ENCODE measurements at places on chromosomes 1 and 21.

- DNase-seq = peak; percentile 4
Observed at GRCh38 chr1:201447903-201448871, 20.8 kb downstream of the PHLDA3 start.

DNA sequence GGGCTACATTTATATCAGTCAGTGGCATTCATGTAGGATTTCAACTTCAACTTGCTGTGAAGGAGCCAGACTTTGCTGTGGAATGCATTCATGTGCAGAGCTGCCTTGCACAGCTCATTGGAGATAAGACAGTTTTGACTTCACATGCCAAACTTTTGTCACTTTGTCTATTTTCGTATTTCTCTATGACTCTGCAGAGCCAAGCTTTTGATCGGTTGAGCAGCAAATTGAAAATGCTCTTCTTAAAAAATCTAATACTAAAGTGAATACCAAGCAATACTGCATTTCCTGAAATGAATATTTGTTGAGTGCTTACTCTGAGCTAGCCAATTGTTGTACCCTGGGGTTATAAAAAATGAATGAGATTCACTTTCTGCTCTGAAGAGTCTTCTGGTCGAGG lies 388.7 kb downstream of the ST6GALNAC3 start:
- no peak for DNase-seq

GRCh38 chr1:231976231-231976630 lies 349.6 kb downstream of the DISC1 start:
- DNase-seq = no peak

GRCh38 chr1:15657021-15657420 lies 27.1 kb upstream of the PLEKHM2 start:
- DNase-seq = no peak

GRCh38 chr1:228095161-228095560 lies 8.0 kb downstream of the C1orf35 start:
- DNase-seq = no peak

DNA sequence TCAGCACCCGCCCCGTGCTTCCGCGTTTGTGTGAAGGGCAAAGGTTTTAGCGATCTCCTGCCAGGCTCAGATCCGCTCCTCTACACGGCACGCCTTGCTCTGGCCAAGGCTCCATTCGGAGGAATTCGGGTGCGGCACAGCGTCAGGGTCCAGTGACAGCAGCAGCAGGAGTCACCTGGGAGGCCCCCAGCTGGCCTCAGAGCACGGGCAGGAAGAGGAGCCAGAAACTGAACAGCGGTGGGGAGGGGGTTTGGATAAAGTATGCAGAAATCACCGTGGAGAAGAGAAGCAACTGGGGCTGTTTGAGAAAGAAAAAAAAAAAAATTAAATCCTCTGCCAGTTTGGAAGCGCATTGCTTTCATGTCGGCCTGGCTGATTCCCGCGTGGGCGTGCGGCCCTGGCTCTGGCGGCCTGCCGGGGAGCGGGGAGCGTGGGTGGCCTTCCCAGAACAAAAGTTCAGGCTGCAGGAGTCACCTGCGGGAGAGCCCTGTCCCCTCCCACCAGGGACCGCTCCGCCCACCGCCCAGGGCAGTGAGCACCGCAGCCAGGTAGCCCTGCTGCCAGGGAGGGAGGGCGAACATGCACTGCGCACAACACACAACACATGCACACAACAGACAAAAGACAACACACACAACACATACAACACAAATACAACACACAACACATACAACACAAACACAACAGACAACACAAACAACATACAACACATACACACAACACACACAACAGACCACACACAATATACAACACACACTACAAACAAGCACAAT lies 107.6 kb downstream of the ETS2 start:
- no peak for DNase-seq

DNA sequence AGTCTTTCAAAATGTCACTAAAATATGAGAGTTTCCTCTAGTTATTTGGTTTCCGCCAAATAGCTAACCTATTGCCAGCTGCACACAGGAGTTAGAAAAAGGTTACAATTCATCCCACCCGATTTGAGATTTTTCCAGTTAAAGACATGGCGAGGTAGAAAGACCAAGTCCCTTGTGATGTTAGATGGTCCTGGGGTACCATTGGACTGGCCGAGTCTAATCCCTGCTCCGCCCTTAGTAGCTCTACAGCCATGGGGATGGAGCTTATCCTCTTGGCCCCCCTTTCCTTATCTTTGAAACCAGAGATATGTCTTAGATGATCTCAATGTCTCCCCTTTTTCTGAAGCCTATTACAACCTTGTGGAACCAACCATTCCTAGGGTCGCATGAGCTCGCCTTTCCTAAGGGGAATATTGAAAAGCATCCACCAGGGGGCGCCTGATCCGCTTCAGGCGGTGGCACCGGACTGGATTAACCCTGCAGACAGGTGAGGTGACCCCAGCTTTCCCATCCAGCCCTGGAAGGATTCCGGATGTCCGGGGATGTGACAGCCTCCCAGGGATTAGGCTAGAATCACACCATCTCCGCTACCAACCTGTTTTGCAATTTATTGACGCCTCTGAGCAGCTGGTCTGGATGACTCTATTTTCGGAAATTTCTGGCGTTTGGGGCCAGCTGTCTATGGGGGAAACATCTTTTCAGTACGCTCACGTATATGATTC lies 68.3 kb upstream of the SIM2 start:
- DNase-seq = peak; percentile 17

GRCh38 chr1:88998716-88999115 lies 6.3 kb upstream of the KYAT3 start:
- peak; percentile 62 for DNase-seq

GRCh38 chr1:181131255-181131941 lies 42.9 kb downstream of the IER5 start:
- DNase-seq = no peak

DNA sequence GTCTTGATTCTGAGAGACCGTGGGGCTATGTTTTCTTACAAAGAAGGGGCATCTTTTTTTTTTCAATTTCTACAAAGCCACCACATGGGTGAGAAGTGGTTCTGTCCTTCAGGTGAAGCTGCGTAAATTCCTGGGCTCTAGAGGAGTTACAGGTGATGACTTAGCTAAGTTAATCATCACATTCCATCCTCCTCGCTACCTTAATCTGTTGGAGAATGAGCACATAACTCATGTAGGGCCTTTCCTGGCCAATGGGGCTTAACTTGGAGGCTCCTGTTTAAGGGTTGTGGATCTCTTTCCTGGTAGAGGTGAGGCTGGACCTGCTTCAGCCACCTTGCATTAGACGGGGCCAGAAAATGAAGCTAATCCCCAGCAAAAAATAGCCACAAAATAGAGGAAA lies 19.9 kb downstream of the REG4 start:
- no peak for DNase-seq

DNA sequence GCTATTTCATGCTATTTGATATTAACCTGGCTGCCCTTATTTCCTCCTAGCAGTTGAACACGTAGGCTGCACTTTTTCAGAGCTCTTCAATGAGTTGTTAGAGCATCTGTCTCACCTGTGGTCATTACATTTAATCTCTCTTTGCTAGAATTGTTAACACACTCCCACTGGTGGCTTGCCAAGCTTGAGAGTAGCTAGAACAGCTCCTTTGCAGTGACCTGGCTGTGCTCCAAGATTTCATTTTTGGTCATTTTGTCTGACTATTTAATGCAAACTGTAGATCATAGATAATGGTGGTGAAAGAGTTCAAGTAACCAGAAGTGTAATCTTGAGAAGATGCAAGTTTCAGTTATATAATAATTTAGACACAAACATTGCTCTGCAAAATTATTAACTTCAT lies 105.6 kb downstream of the LRRC7 start:
- DNase-seq = no peak

DNA sequence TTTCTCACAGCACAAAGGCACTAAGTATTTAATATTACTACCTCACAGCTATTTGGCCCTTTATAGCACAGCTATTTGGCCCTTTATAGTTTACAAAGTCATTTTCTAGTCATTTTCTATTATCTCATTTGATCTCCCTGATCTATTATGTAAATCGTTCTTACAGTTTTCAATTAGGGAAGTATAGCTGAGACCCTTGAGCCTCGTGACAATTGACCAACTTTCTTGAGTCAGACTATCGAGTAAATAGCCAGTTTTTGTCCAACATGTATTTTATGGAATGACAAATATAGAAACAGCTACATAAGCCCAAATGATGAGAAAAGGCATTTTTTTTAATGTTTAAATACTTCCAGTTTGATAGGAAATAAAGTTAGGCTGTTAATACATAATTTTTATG lies 7.0 kb upstream of the ANGPTL1 start:
- DNase-seq = no peak

DNA sequence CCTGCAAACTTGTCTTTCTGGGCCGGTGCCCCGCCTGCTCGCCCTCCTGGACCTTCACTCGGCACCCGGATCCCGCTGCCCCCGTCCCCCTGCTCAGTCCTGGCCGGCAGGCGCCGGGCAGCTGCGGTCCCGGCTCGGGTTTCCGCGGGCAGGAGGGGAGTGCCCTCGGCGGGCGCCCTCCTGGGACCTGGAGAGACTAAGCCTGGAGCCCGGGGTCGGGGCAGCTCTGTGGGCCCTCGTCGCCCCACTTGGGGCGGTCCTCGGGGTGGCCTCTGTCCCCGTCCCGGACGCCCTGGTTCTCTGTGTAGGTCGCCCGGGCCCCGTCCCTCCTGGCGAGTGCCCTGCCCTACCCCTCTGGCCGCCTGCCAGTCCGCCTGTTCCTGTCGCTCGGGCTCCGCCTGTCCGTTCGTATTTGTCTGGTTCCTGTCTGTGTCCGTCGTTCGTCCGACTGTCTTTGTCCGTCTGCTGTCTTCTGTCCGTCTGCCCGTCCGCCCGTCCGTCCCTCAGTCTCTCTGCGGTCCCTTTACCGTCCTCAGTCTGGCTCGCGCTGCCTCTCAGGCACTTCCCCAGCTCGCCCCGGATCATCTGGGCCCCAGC lies 490 bp downstream of the SERINC2 start:
- DNase-seq = no peak

- no peak for DNase-seq
Observed at GRCh38 chr1:55129194-55129728, 85.9 kb downstream of the USP24 start.

- DNase-seq = peak; percentile 73
Observed at GRCh38 chr21:44618909-44619308, 7.0 kb downstream of the KRTAP10-8 start.

GRCh38 chr1:194013561-194013960 lies 827.1 kb upstream of the B3GALT2 start:
- DNase-seq = no peak

DNA sequence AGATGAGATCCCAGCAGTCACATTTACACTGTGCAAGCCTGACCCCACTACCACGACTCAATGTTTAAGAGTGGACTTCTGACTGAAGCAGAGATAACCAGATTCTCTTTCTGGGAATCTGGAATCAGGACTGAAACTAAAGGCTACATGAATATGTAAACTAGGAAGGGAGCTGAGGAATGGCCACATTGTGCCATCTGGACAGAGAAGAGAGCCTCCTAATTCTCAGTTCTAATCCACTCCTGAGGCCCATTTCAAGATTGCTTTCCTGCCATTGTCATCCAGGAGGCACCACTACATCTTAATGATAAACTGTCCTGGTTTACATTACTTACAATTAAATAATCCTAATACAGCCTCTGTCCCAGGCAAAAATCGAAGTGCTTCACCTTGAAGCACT lies 6.5 kb downstream of the PAXBP1 start:
- DNase-seq = no peak

- DNase-seq = no peak
Observed at GRCh38 chr1:40676501-40676900, 11.0 kb upstream of the RIMS3 start.

GRCh38 chr1:89822109-89822962 lies 1.5 kb downstream of the LRRC8D start:
- no peak for DNase-seq

- no peak for DNase-seq
Observed at GRCh38 chr1:179924268-179924667, 30.3 kb upstream of the CEP350 start.

GRCh38 chr1:235954306-235955283 lies 87.9 kb upstream of the LYST start:
- peak; percentile 35 for DNase-seq

DNA sequence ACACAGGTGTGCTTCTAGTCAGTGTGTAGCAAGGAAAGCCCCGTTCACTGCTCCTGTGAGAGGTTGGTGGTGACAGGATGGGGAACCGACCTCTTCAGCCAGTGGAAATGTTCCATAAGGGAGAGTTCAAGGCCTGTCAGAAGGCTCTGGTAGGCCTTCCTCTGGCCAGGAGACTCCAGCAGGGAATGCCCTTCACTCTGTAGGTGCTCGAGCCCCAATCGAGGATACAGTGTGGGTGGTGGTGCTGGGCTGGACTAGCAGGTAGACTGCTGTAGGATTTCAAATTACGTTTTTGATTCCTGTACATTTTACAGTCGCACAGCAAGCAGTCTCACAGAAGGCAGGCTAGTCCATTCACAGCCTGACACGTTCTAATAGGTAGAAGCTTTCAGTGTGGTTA lies 37.8 kb downstream of the NCF2 start:
- DNase-seq = no peak

GRCh38 chr1:201516511-201517127 lies 9.7 kb upstream of the CSRP1 start:
- DNase-seq = no peak

DNA sequence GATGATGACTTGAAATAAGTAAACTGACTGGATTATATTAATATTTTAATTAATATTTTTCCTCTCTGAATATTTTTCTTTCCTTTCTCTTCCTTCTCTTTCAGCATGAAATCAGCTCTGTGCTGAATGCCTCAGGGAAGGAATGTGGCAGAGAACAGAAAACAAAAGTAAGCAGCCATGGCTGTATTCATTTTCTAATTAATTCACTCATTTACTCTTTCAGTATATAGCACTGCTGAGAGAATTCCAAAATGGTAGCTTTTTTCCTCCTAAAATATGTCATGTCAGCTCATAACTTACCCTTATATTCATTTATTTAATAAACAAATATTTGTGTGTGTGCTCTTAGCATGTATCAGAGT lies 522.5 kb downstream of the PTPRC start:
- DNase-seq = no peak

DNA sequence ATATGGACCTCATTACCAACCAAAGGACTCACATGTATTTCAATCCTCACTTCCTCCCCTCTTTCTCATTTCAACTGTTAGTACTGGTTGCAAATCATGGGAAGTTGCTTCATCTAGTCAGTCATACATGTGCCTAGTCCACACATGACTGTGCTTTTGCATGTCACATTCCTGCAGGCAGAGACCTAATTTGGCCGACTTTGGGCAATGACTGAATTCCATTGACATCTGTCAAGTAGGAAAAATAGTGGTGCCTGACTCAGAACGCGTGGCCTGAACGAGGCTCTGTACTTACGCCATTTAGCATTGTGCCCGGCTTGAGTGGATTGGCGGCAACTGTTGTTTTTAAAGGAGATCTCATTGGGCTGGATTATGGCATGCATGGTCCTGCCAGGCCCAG lies 18.0 kb downstream of the PTPRU start:
- DNase-seq = no peak
